Fibroblast of skin of left quadriceps (primary cell): ENCODE measurements at places on chromosomes 1 and 21.

- no peak for DNase-seq
Measured at GRCh38 chr1:6409053-6409452, 10.7 kb downstream of the HES2 start.

DNA sequence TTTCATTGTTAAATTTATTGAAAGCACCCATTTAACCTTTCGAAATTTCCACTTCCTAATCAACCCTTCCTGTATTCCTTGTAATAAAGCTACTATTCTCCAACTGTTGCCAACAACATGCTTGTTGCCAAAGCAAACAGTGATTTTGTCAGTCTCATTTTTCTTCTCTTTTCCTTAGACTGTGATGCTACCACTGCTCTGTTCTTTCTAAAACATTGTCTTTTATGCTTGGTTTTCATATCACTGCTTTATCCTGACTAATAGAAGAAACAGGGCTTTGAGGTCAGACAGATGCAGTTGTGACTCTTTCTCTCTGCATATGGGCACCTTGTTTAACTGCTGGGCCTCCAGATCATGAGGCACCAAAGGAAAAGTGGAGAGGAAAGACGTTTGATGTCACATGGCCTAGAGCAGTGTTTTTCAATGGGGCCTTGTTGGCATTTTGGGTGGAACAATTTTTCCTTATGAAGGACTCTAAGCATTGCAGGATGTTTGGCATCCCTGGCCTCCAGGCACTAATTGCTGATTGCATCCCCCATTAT is 56.1 kb downstream of the HMCN1 start:
- no peak for DNase-seq

DNA sequence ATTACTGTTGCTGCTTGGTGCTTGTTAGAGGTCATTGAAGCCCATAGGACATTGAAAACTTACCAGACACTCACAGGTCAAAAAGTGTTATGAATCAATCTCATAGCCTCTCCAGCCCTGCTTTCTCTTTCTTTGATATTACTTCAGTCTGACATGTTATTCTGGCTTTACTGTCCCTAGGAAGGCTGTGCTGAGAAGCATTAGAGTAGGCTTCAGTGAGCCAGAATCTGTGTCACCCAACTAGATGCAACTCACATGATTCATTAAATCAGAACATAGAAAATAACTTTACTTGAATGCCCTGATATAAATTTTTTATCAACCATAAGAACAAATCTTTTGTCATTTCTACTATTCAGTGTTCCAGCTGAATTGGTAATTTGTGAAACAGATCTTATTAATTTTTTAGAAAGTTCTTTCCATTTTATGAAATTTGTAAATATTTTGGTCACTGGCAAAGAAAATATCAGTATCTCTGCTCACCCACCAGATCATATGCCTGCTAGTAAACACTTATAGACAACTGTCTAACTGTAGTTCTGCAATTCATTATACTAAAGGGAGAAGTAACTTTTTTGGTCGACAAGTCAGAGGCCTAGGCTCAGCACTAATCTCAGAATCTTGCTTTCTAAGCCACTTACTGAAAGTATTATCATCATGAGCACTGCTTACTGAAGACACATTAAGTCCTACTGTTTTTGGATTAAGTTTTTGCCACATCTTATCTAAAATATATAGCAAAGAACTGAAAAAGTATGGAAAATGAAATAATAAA is 48.2 kb downstream of the RPAP2 start:
- DNase-seq, result no peak

DNA sequence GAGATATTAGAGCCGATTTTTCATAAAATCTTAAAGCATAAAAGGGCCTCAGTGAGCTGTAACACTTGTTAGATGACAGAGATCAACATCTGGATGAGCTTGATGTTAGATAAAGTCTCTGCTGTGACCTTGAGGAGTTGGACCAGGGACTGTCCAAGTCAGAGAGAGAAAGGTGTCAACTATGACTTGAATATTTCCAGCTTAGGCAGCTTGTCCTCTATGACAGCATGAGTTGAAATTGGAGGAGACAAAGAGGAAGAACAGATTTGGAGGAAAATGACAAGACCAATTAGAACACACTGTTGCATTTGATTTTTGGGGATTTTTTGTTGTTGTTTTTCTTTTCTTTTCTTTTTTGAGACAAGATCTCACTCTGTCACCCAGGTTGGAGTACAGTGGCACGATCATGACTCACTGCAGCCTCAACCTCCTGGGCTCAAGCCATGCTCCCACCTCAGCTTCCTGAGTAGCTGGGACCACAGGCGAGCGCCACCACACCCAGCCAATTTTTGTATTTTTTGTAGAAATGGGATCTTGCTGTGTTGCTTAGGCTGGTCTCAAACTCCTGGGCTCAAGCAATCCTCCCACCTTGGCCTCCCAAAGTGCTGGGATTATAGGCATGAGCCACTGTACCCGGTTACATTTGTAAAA is 35.3 kb upstream of the CLIC4 start:
- no peak for DNase-seq
